ENCODE measurements at places on chromosomes 3 and 15. TPM values are rescaled to one million over a fixed set of nuclear protein-coding genes. Genes with fewer than 3 reads are reported as not detected.

DNA sequence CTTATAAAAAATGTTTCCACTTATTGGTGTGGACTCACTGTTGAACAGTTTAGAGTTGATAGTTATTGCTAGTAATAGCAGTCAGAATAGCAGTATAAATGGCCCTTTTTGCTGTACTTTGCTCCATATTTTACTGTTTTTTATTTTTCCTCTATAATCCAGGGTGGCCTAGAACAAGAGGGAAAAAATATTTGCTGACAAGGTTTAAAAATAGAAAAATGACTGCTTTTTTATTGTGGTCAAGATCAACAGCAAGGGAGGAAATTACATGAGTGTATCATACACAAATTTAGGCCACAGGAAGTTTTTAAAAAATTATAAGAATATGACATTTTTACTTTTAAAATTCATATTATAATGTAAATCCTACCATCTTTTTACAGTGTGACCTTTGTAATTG, 269.1 kb downstream of the WDR72 start:
- no peak for DNase-seq

DNA sequence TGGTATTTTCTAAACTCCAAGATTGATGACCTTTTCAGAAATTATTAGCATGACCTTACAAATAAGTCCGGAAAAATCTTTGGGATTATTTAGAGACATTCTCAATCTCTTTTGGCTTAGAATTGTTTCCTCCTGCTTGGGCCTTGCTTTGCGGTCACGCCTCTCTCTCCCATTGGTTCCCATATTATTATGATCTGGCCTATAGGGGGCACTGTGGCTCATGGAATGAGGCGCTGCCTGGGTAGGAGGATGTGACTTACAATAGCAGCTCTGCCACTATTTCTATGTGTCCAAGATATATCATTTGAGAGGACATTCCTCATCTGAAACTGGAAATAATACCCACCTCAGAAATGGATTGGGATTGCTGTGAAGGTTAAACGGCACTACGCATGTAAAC, 464.9 kb downstream of the MFSD1 start:
- DNase-seq: peak; percentile 8

DNA sequence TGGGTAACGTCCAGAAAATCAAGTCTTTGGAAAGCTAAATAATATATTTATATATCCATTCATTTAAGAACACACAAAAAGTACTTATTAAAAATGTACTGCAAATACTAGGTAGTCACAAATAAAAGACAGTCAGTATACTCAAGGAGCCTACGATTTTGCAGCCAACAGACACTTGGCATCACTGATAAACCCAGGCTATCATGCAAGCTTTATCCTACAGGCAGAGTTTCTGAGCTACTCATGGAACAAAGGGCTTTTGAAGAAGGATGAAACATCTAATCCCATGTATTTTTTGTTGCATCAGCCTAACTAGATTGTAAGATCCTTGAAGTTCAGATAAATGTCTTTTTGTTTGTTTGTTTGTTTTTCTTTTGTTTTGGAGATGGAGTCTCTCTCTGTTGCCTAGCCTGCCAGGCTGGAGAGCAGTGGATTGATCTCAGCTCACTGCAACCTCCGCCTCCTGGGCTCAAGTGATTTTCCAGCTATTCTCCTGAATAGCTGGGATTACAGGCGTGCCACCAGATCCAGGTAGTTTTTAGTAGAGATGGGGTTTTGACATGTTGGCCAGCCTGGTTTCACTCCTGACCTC, 319.4 kb upstream of the MDFIC2 start:
- no peak for DNase-seq

DNA sequence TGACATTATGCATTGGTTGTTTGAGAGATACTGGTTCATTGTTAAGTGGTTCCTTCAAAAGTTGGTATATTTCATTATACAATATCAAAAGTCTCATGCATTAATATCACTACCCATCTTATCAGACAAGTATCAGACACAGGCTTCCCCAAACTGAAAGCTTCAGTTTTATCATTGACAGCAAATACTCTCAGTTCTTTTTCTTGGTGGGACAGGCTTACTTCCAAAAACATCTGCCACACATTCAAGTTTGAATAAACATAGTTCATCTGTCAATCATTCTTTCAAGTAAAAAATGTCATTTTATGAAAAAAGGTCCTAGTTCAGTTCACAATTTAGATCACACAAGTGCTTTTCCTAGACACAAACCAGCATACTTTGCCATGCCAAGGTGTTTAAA, 280.0 kb upstream of the TRIM42 start:
- DNase-seq: no peak

DNA sequence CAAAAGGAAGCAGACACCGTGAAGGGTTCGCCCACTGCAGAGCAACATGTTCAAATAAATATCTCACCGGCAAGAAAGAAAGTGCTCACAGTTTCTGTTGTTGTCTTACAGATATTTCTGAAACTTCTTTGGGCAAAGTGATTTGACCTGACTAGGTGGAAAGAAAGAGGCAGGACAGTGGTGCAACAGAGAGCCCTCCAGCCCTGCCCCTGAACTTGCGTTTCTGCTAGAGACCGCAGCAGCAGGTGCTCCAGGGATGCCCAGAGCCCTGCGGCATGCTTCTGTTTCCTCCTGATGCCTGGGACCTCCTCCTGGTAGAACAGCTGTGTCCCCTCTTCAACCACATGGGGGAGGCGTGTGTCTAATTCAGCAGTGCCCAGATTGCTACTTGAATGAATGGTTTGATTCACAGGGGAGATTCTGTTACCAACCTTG, 123.4 kb downstream of the ATP10A start:
- peak; percentile 34 for DNase-seq

GRCh38 chr3:52836986-52837385, 2.2 kb upstream of the MUSTN1 start:
- DNase-seq: no peak

GRCh38 chr15:92763459-92763858, 107.9 kb upstream of the FAM174B start:
- no peak for DNase-seq

DNA sequence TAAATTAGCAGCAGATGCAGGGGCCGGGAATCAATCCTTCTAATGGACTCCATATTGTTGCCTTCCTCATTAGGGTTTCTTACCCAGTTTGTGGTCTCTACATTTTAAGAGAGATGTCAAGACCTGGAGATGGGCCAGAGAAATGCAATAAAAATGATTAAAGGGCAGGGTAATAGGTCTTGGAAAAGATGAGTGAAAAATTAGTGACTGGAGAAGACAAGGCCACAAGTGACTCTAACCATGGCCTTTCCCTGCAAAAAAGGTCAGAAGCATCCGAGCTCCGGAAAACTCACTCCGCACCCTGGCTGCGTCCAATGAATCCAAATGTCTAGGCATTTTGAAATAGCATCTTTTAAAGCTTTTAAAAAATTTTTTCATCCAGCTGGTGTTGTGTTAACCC, 152.8 kb downstream of the ARRDC4 start:
- DNase-seq: no peak

The MRPL47 gene
- 70.4 TPM for total RNA-seq

The SEMA6D gene
- not detected for total RNA-seq

The ONECUT1 gene
- total RNA-seq: not detected
